Neuronal stem cell (in vitro differentiated cells): ENCODE measurements at places on chromosomes 5 and 9.
A peak's percentile ranks its signal among the peaks of the same experiment; 100 is the strongest.

GRCh38 chr9:91781906-91782305, 168.1 kb downstream of the ROR2 start:
- DNase-seq = no peak

DNA sequence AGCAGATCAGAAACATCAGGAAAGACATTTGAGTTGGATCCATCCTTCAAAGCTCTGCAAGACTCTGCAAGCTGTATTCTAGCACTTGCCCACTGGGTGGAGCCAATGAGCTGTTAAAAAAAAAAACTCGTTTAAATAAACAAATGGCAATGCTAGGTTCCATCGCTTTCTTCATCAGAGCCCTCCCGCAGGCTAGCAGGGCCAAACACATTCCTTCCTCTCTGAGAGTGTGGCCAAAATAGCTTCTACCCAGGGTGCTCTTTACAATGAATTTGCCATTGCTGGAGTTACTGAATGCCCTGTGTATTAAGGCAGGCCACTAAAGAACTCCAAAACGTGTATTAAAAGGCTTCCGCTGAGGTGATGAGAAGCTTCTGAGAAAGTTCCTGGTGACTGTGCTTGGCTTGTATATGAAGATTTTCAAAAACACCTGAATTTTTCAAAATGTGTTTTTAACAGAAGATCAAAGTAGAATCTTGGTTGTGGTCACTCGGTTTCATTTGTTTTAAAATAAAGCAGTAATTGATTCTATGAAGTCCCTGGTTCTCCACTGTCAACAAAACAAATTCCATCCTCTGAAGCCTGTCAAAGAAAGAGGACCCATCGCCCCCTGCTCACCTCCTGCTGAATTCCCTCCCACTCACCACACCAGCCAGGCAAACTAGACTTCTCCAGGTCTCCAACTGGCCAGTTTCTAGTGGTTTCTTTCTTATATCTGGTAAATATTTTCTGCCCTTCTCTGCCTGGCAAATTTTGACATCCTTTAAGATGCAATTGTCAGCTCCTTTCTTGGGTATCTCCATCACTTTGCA, 36.5 kb upstream of the EQTN start:
- peak; percentile 89 for DNase-seq

- no peak for DNase-seq
Measured at GRCh38 chr9:89751079-89751825, 146.4 kb downstream of the GADD45G start.

GRCh38 chr5:6565492-6565891, 67.4 kb downstream of the NSUN2 start:
- no peak for DNase-seq

GRCh38 chr9:19171271-19171670, 44.0 kb upstream of the PLIN2 start:
- no peak for DNase-seq

- no peak for DNase-seq
Measured at GRCh38 chr5:147904110-147904509, 2.2 kb downstream of the C5orf46 start.

- no peak for DNase-seq
Measured at GRCh38 chr5:148792744-148793143, 33.7 kb upstream of the ADRB2 start.

DNA sequence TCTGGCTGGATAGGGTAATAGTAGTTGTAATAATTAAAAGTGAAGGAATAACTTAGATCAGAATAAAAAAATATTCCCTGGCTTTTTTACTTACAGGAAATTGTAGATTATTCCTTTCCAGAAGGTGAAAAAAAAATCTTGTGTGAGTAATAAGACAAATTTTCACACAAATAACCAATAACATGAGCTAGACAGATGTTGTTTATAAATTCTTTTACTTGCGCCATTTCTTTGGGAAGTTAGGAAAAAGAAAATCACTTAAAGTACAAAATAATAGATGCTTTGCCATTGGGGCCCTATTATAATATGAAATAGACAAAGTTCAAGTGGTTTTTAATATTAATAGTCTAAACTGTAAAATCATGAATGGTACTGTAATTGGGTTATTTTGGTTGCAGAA, 204.1 kb downstream of the ARRDC3 start:
- DNase-seq = no peak

DNA sequence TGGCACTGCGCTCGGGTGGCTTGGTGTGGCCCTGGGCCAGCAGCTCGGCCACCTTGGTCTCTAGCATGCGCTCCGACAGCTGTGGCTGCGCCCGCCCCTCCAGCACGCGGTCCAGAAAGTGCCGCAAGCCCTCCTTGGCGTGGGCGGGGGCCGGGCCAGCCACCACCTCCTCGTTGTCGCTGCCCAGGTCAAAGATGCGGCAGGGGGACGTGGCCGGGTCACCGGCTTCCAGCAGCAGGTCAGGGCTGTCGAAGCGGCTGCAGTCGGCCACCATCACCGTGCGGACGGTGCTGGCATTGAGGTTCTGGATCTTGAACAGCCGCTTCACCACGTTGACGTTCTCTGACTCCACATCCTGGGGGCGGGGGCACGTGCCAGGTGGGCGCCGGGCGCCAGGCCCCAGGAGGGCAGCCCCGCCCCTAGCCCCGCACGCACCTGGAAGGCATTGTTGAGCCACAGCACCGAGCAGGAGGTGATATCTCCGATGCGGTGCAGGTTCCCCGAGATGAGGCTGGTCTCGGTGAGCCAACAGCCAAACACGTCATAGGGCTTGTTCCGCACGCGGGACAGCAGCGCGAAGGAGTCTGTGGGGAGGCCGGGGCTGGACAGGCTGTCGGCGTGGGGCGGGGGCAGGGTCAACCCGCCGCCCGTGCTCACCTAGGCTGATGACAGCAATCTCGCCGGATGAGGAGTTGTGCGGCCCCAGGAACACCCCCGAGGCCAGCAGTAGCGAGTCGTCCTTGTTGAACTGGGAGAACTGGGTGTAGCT, 2.2 kb downstream of the FBXW5 start:
- no peak for DNase-seq

- no peak for DNase-seq
Measured at GRCh38 chr5:66322786-66323528, 178.9 kb downstream of the SREK1 start.

GRCh38 chr5:102974177-102974576, 145.8 kb downstream of the GIN1 start:
- no peak for DNase-seq

GRCh38 chr9:12775679-12776512, 1.1 kb downstream of the LURAP1L start:
- peak; percentile 53 for DNase-seq

DNA sequence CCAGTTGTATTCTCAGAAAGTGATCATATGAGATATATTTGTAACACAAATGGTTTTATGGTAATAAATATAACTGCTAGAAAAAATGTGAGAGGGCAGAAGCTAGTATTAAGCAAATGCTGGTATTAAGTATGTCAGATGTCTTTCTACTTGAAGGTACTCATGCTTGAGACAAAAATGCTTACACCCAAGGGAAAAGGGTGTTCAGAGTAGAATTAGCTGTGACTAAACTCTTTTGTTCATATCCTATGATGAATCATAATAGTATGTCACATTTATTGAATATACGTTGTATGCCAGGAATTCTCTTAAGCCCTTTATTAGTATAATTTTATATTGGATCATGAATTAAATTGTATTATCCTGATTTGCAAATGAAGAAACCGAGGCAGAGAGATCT, 2.2 kb downstream of the ADGRV1 start:
- no peak for DNase-seq

- DNase-seq = no peak
Measured at GRCh38 chr9:127896395-127897192, 2.8 kb downstream of the ST6GALNAC6 start.

GRCh38 chr5:172935096-172935495, 24.1 kb upstream of the RPL26L1 start:
- DNase-seq = no peak

GRCh38 chr5:159231167-159231566, 21.8 kb upstream of the RNF145 start:
- no peak for DNase-seq

DNA sequence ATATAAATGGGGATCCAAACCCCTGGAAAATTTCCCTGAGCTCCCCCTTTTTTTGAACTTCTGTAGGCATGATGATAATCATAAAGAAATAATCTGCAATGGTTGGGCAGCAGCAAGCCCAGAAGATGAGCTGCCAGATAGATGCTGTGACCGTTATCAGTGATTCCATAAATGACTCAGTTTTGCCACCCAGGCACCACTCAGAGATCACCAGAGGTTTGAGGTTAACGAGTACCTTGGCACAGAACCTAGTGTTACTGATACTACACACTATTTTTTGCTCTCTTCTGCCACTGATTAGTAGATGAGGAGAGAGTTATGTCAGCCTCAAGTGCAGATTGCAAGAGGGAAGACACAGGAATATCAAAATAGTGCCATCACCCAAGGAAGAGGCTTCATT, 199.3 kb upstream of the PTGER4 start:
- DNase-seq = no peak

DNA sequence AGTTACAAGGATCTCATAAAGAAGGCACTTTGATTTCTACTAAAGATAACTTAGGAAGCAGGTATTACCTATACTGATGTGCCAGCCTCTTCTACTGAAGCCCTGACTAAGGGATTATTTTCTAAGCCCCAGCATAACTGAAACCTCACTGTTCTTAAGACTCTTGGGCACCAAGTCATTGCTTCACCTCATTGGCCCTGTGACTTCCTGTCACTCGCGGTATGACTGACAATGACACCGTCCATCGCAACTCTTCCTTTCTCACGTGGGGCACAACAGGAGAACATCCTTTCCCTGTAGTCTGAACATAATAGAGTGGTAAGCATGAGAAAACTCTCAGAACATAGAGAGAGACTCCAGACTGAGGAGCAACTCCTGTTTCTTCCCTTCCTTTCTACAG, 6.4 kb downstream of the OR2V2 start:
- DNase-seq = no peak

DNA sequence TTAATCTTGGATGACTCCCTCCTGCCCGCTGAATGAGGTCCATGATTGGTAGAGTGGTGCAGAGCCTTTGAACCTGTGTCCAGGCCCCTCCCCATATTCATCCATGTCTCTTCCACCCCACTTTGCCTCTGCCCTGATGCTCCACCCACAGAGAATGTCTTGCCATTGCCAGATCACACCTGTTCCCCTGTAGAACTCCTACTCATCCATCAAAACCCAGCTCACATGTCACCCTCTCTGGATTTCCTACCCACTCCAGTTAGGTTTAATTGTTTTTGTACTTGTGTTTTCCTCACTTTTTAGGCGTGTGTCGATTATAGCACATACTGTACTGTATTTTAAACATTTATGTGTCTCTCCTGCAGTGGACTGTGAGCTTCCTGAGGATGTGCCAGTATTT, 107.0 kb upstream of the CTSL start:
- no peak for DNase-seq

- DNase-seq = peak; percentile 78
Measured at GRCh38 chr9:124008694-124009530, 2.7 kb upstream of the LHX2 start.

GRCh38 chr5:29982457-29982856, 1211.0 kb upstream of the CDH6 start:
- no peak for DNase-seq

DNA sequence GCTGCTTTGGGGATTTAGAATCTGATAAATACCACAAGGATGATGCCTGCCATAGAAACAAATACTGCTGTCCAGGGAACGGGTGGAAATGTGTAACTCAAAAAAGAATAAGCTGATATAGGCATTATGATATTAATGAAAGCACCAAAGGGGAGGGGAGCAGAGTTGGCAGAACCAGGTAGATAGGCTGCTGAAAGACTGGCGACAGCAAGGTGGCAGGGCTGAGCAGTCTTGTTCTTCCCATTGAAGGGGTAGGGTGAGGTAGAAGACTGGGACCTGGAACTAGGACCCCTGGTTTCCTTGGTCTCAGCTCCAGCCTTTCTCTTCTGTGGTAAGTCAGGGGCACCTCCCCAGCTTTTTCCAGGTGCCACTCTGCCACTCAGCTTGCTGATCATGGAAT, 31.4 kb upstream of the TMOD1 start:
- DNase-seq = no peak

DNA sequence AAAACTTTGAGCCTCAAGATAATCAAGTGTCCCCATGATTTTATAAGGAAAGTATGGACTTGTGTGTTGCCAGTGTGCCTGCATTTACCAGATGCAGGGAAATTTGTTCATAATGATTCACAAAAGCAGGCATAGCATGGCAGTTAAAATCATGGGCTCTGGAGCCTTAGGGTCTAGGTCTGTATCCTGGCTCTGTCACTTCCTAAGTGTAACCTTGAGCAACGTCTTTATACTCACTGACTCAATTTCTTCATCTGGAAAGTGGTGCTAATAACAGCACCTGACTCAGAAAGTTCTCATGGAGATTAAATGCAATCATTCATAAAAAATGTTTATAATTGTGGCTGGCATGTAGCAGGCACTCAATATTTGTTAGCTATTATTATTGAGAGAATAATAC, 234.9 kb downstream of the SAXO1 start:
- DNase-seq = no peak

DNA sequence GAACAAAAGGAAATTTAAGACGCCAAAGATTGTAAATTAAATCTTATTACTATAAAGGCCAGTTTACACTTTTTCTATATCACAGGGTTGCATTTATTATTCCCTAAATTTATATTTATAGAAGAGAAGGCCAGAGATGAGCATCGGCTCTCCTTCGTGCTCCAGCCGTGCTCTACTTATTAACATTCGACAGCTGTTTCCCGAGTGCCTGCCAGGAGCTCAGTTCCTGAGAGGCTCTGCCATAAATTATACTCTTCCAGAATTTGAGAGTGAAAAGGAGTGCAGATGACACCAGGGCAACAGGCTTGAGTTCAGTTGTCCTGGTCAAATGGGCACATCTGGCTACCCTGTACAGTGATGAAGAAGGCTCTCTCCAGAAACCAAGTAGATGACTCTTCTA, 70.1 kb downstream of the PCSK5 start:
- no peak for DNase-seq

GRCh38 chr5:180353980-180354452, 880 bp upstream of the GFPT2 start:
- no peak for DNase-seq

- DNase-seq = no peak
Measured at GRCh38 chr9:95206143-95206542, 111.4 kb downstream of the FANCC start.

GRCh38 chr5:112732131-112732530, 5.6 kb upstream of the APC start:
- no peak for DNase-seq

GRCh38 chr9:21674894-21675293, 127.5 kb upstream of the MTAP start:
- no peak for DNase-seq

- DNase-seq = peak; percentile 32
Measured at GRCh38 chr9:105245029-105245890, 809 bp downstream of the SLC44A1 start.

GRCh38 chr5:158051036-158051435, 192.1 kb upstream of the CLINT1 start:
- DNase-seq = no peak

GRCh38 chr9:132762896-132763295, 92.6 kb downstream of the GTF3C4 start:
- DNase-seq = no peak

- DNase-seq = peak; percentile 48
Measured at GRCh38 chr5:149035372-149035790, 27.5 kb downstream of the SH3TC2 start.

- no peak for DNase-seq
Measured at GRCh38 chr9:77769246-77769645, 121.1 kb upstream of the GNA14 start.

GRCh38 chr9:135248721-135249120, 161.3 kb downstream of the OLFM1 start:
- DNase-seq = no peak

- DNase-seq = no peak
Measured at GRCh38 chr5:153520952-153521351, 30.5 kb downstream of the GRIA1 start.
